ENCODE measurements at places on chromosomes 5 and 9. TPM values are rescaled to one million over a fixed set of nuclear protein-coding genes. Genes with fewer than 3 reads are reported as not detected.

DNA sequence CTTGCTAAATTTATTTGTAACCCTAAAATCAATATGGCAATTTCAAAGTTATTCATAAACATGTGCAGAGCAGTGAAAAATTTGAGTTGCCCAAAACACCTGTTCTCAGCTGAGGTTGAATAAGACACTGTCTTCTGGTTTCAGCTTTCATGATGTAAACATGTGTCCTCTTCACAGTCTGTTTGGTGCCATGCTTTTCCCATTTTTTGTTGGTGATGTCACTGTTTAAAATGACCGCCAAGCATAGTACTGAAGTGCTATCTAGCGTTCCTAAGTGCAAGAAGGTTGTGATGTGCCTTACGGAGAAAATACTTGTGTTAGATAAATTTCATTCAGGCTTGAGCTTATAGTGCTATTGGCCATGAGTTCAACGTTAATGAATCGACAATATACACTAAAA is 580.8 kb downstream of the ACTL7B start:
- H3K36me3 ChIP-seq = no peaks in the 10 kb centered on the region
- no peak overlapping the region for H3K4me3 ChIP-seq
- no peak for DNase-seq
- no peak overlapping the region for H3K27ac ChIP-seq
- H3K4me1 ChIP-seq = no peaks in the 10 kb centered on the region

DNA sequence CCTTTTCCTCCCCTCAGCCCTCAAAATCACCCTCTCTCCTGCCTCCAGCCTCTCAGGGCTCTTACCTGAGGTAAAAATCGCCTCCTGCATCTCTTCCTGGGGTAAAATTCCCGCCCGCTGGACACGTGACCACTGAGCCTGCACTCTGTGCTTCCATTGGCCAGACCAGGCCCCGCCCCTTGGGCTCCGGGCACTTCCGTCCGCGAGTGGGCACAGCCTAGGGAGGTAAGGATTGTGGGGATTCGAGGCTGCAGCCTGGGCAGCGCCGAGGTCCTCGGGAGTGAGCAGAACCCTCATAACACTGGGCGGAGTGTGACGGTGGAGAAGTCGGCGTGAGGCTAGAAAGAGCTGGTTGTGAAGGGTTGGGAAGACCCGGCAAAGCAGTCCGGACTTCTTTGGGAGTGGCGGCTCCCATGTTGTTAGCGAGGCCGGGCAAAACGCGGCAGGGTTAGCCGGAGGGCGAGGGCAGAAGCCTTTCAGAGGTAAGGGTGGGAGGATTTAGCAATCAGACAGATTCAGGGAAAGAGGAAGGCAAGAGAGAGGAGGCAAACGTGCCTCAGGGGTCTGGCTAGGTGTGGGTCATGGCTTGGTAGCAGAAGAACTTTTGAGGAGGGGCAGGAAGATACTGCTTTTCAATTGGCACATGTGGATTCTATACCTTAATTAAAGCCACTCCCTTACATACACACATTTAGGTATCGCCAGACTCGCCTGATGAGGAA is at the start of gene SHOC1:
TSS of gene SHOC1 (minus strand) at position 103 of the 722 bp plus-strand sequence. CDS start 3,519 bp downstream, outside the sequence.
- H3K4me3 ChIP-seq = no peak within 1 kb of the TSS
- no peaks in the 10 kb centered on the region for H3K27me3 ChIP-seq
- no peaks in the 10 kb centered on the region for H3K36me3 ChIP-seq
- no peak for DNase-seq
- no peak within 1 kb of the TSS for H3K27ac ChIP-seq
- H3K4me1 ChIP-seq = no peaks in the 10 kb centered on the region

- no peak overlapping the region for H3K4me3 ChIP-seq
- no peaks in the 10 kb centered on the region for H3K4me1 ChIP-seq
- no peak overlapping the region for H3K27ac ChIP-seq
- H3K36me3 ChIP-seq = no peaks in the 10 kb centered on the region
These were observed 67.2 kb downstream of the PRLR start for GRCh38 chr5:35162848-35163709.

DNA sequence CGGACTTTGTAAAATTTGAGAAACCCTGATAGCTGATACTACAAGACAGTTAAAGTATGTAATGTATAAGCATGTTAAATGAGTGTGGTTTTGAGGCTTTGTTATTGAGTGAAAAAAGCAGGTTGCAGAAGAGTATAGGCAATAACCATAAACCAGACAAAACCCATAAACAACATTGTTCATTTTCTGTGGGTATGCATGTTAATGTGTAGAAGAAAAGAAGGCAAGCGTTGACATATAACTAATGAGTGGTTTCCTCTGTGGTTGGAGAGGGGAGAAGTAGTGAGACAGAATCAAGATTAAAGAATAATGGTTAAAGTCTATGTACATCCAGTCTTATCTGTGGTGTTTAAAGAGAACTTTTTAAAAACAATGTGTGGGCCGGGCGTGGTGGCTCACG is 26.2 kb downstream of the RAD23B start:
- H3K4me3 ChIP-seq = no peak overlapping the region
- H3K27ac ChIP-seq = no peak overlapping the region
- H3K27me3 ChIP-seq = no peaks in the 10 kb centered on the region
- peaks cover 62% of the 10 kb centered on the region for H3K36me3 ChIP-seq
- DNase-seq = no peak

GRCh38 chr5:17289681-17290539 is 72.5 kb downstream of the BASP1 start:
- H3K4me1 ChIP-seq = no peaks in the 10 kb centered on the region
- no peak overlapping the region for H3K27ac ChIP-seq
- H3K36me3 ChIP-seq = no peaks in the 10 kb centered on the region
- no peak overlapping the region for H3K4me3 ChIP-seq
- no peak for DNase-seq

- H3K27ac ChIP-seq = no peak overlapping the region
- no peaks in the 10 kb centered on the region for H3K27me3 ChIP-seq
- H3K36me3 ChIP-seq = no peaks in the 10 kb centered on the region
- no peak overlapping the region for H3K4me3 ChIP-seq
- DNase-seq = no peak
- H3K4me1 ChIP-seq = no peaks in the 10 kb centered on the region
These were observed 561.2 kb upstream of the SEMA6A start for GRCh38 chr5:117135851-117136250.

DNA sequence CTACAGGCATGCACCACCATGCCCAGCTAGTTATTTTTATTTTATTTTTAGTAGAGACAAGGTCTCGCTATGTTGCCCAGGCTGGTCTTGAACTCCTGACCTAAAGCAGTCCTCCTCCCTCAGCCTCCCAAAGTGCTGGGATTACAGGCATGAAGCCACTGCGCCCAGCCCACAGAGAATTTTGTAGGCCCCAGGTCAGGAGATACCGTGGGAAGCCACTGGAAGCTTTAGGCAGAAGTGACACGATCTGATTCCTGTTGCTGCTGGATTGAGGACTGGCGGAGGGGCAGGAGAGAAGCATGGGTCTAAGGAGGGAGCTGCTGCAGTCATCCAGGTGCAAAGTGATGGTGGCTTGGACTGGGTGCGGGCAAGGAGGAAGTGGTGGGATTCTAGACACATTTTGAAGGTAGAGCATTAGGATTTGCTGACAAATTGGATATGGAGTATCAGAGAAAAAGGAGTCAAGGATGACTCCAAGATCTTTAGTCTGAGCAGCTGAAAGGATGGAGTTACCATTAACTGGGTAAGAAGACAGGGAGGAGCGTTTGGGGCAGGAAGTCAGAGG is 20.7 kb downstream of the TCF7 start:
- peaks cover 96% of the 10 kb centered on the region for H3K36me3 ChIP-seq
- H3K27ac ChIP-seq = peak overlapping the region; percentile 96
- no peaks in the 10 kb centered on the region for H3K27me3 ChIP-seq
- no peak for DNase-seq

DNA sequence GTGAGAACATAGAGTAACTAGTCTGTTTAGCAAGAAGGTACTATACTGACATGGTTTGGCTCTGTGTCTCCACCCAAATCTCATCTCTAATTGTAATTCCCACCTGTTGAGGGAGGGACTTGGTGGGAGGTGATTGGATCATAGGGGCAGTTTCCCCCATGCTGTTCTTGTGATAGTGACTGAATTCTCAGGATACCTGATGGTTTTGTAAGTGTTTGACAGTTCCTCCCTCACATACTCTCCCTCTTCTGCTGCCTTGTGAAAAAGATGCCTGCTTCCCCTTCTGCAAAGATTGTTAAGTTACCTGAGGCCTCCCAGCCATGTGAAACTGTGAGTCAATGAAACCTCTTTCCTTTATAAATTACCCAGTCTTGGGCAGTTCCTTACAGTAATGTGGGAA is 240.4 kb upstream of the ST8SIA4 start:
- peaks cover 2% of the 10 kb centered on the region for H3K27me3 ChIP-seq
- H3K27ac ChIP-seq = no peak overlapping the region
- H3K4me3 ChIP-seq = no peak overlapping the region
- no peaks in the 10 kb centered on the region for H3K36me3 ChIP-seq

DNA sequence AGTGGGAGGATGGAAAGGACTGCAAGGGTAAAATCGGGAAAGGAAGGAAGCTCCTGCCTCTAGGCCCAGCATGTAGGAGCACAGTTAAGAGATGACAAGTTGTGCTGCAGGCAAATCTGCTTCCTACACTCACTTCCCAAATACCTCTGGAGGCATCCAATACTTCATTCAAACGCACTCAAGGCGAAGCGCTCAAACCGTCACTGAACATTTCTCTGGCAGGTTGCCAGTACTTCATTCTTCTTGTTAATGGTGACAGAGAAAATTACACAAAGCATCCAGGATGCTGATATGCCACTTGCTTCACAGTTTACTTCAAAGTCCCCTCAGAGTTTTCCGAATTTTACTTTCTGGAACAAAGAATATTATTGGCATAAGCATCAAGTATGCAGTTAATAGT is 59.8 kb downstream of the NREP start:
- H3K27ac ChIP-seq = no peak overlapping the region
- no peaks in the 10 kb centered on the region for H3K4me1 ChIP-seq
- no peak for DNase-seq
- H3K4me3 ChIP-seq = no peak overlapping the region
- H3K36me3 ChIP-seq = no peaks in the 10 kb centered on the region

DNA sequence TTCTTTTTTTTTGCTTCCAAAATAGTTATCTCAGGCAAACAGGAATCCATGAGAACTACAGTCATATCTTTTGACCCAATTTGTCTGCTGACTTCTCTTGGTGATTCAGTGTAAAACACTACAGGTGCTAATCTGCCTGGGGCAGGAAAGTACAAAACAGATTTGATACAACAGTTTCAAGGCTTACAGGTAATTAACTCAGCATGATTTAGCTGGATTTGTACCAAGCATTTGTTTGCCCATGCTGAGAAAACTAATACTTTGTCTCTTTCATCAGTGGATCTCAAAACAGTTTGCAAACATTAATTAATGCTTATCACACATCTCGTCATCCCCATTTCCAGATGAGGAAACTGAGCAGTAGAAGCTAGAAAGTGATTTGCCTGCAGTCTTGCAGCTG is 312.5 kb upstream of the SEMA6A start:
- no peaks in the 10 kb centered on the region for H3K27me3 ChIP-seq
- H3K4me3 ChIP-seq = no peak overlapping the region
- H3K36me3 ChIP-seq = no peaks in the 10 kb centered on the region
- no peaks in the 10 kb centered on the region for H3K4me1 ChIP-seq

DNA sequence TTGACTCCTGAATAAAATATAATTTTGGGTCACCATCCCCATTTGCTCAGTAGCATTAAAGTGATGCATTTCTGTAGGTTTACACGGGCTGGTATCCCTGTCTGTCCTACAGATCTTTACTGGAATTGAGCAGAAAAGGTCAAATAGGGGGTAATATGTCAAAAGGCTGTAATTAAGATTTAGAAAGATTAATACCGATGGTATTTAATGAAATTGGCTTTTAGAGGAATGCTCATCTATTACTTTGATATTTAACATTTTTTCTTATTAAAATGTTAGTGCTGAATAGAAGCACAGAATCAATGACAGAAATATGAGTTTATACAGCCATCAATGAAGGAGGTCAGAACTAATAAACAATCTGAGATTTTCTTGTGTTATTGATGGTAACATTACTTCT is 1762.2 kb upstream of the WWC1 start:
- no peaks in the 10 kb centered on the region for H3K36me3 ChIP-seq
- H3K4me3 ChIP-seq = no peak overlapping the region

DNA sequence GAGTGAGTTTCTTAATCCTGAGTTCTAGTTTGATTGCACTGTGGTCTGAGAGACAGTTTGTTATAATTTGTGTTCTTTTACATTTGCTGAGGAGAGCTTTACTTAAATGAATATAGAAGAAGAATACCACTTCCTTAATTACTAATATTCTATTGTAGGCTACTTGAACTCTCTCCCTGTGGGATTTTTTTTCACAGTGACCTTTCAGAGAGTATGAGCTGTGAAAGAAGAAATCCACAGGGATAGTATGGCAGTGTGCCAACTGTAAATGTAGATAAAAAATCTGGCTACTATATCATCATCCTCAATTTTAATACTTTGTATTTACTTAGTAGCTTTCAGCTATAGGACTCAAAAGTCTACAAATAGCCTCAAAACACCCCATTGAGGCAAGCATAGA is 67.3 kb downstream of the COMMD10 start:
- DNase-seq = no peak
- H3K27me3 ChIP-seq = no peaks in the 10 kb centered on the region
- H3K4me1 ChIP-seq = no peaks in the 10 kb centered on the region
- no peaks in the 10 kb centered on the region for H3K36me3 ChIP-seq
- no peak overlapping the region for H3K27ac ChIP-seq

DNA sequence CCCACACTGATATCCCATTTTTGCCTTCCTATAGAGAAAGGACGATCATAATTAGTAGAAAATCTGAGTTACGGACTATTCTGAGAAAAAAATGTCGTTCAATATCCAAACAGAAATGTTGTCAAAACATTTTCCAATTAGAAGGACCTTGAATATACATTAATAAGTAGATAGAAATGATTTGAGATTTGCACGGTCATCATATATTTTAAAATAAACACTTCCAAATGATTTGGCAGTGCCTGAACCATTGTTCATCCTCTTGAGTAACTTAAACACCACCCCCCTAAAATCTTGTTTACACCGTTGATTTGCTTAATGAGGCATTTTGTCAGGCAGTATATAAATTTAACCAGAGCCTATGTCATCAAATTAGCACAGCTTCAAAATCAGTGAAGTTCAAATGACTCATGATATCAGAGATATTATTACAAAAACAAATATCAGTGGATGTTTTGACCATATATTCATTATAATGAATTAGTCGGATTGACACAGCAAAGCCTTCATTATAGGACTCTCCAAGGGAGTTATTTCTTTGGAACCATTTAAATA is 105.0 kb downstream of the ACTL7B start:
- H3K4me1 ChIP-seq = no peaks in the 10 kb centered on the region
- DNase-seq = no peak
- peaks cover 3% of the 10 kb centered on the region for H3K27me3 ChIP-seq
- H3K4me3 ChIP-seq = no peak overlapping the region

DNA sequence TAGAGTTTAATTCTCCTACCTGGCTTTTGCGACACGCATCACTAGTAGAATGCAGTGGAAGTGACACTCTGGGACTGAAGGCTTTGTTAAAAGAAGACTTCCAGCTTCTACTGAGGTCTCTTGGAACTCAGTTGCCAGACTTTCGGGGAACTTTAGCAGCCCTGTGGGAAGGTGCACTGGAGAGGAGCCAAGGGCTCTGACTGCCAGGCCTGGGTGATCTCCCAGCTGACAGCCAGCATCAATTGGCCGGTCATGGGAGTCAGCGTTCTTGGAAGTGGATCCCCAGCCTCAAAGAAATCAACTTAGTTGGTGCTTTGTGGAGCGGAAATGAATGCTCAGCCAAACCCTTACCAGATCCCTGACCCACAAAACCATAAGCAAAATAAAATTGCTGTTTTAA is 87.1 kb downstream of the OSTF1 start:
- no peak for DNase-seq
- H3K27ac ChIP-seq = no peak overlapping the region
- H3K27me3 ChIP-seq = no peaks in the 10 kb centered on the region
- H3K4me3 ChIP-seq = no peak overlapping the region
- H3K4me1 ChIP-seq = no peaks in the 10 kb centered on the region
- no peaks in the 10 kb centered on the region for H3K36me3 ChIP-seq

Gene ADCY2
- total RNA-seq = not detected

Gene CCNO
- not detected for total RNA-seq

Gene ADGRD2
- total RNA-seq = not detected

Gene C9orf153
- total RNA-seq = 0.66 TPM
